ENCODE measurements at places on chromosomes 11 and 22.

GRCh38 chr11:134745456-134745855 is 333.4 kb upstream of the B3GAT1 start:
- H3K27ac ChIP-seq = no peak overlapping the region
- H3K36me3 ChIP-seq = no peaks in the 10 kb centered on the region
- no peak for DNase-seq
- H3K4me1 ChIP-seq = no peaks in the 10 kb centered on the region
- H3K4me3 ChIP-seq = no peak overlapping the region

DNA sequence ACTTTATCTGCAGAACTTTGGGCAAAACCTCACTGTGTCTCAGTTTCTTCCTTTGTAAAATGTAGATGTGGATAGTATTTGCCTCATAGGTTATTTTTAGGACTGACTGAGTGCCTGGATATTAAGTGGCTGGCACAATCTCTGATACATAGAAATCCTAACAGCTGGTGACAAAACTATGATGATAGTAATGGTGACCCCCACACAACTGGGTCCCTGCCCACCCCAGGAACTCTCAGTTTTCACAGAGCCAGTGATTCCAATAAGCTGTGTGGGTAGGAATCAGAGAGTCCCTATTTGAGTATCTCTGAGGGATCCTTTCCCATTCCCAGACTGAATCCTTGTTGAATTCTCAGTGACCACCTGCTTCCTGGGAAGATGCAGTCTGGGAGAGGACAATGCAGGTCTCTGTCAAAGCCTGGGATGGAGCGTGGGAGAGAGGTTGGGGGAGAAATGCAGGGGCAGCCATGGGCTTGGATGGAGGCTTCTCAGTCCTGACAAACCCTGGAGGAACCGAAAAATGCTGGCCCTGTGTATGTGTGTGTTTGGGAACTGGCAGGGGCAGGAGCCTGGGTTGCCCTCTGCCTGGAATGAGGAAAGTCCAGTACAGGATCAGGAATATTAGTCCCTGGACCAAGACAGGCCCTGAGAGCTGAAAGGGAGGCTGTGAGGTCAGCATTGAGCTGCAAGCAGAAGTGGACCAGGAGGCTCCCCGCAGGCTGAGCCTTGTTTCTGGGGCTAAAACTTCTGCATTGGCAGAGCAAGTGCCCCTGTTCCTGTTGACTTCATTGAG is 6.1 kb upstream of the P2RY6 start:
- no peaks in the 10 kb centered on the region for H3K36me3 ChIP-seq
- no peak overlapping the region for H3K27ac ChIP-seq
- peaks cover 9% of the 10 kb centered on the region for H3K27me3 ChIP-seq

DNA sequence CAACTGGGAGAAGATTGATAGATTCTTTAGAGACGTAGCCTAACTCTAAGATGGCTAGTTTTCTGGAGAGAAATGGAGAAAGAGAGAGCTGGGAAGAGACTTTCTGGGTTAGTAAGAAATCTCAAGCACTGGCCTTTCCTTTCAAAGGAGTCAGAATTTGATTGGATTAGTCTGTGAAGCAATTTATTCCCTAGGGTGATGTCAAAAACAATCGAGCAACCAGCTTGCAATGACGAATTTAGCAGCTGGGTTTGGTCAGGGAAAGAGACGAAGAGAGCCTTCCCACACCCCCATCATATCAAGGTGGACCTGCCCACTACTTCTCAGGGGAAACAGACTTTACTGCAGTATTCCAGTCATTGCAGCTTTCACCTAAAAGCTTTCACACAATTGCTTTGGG is 10.8 kb downstream of the KRTAP5-6 start:
- H3K4me1 ChIP-seq = peaks cover 6% of the 10 kb centered on the region
- no peak overlapping the region for H3K27ac ChIP-seq
- H3K4me3 ChIP-seq = no peak overlapping the region
- DNase-seq = no peak

GRCh38 chr22:29359469-29359868 is 28.9 kb downstream of the AP1B1 start:
- H3K27me3 ChIP-seq = no peaks in the 10 kb centered on the region
- H3K4me3 ChIP-seq = no peak overlapping the region
- no peak overlapping the region for H3K27ac ChIP-seq
- no peak for DNase-seq
- H3K36me3 ChIP-seq = peaks cover 43% of the 10 kb centered on the region
- no peaks in the 10 kb centered on the region for H3K4me1 ChIP-seq

Data from effector memory CD4-positive, alpha-beta T cell (primary cell).